ENCODE measurements at places on chromosomes 5 and 9. TPM values are rescaled to one million over a fixed set of nuclear protein-coding genes. Genes with fewer than 3 reads are reported as not detected.

FRRS1L gene
- total RNA-seq = 2.5 TPM

TAF11L10 gene
- not detected for total RNA-seq

N4BP3 gene
- 1.1 TPM for total RNA-seq

CATSPER3 gene
- total RNA-seq = 0.12 TPM

FBP1 gene
- total RNA-seq = not detected

FOXD4L6 gene
- total RNA-seq = 0.11 TPM

TTC23L gene
- under 0.01 TPM for total RNA-seq

SLC6A7 gene
- not detected for total RNA-seq

PCDHA10 gene
- total RNA-seq = 0.33 TPM

MLLT3 gene
- total RNA-seq = 37.8 TPM

MARVELD2 gene
- 0.75 TPM for total RNA-seq

PCAT7 gene
- total RNA-seq = not detected

ITK gene
- total RNA-seq = not detected

INSL6 gene
- not detected for total RNA-seq

EIF4E1B gene
- not detected for total RNA-seq

BRD9 gene
- 66.5 TPM for total RNA-seq

MVB12B gene
- total RNA-seq = 3.8 TPM

Data from uterine smooth muscle cell (primary cell).